ENCODE measurements at places on chromosomes 2 and 18.
A peak's percentile ranks its signal among the peaks of the same experiment; 100 is the strongest.

DNA sequence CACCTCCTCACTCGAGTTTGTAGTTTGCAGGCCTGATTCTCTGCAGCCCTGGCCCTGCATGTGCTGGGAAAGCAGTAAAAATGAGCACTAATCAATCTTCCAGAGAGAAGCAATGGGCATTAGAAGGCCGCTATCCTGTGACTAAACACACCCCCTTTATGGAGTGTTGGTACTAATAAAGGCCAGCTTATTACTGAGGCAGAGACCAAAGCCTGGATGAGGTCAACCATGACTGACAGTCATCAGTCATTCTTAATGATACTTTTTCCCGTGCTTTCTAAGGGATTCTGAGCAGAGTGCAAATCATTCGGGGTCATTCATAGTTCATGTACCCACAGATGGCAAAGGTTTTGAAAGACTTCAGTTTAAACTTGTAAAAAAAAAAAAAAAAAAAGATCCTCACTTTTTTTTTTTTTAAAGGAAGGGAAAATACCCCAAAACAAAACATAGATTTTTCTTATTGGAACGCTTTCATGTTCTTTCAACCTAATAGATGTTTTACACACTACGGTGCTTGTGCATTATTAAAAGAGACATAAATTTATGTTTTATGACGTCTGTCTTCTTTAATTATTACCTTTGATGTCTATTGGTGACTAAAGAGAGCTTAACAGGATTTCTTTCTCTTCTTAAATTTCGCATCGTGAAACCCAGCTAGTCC is 13.2 kb downstream of the TSHZ1 start:
- no peak for DNase-seq

DNA sequence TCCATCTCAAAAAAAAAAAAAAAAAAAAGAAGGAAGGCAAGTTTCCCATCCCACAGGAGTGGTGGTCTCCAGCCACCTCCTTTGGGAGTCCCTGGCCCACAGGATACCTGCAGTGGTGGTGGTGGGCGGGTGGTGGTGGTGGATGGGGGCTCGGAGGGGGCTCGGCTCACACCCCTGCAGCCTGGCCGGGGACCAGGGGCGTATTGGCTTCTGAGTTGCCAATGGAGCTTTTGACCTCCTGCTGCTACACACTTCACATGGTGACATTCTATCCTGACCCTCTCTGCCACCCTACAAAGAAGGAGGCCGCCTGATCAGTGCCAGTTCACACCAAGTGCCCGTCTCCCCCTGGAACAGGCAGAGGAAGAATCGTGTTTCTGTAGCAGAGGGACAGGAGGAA is 119.6 kb downstream of the NFATC1 start:
- DNase-seq = no peak

GRCh38 chr2:145258903-145259579 is 739.1 kb upstream of the ZEB2 start:
- DNase-seq = no peak

- DNase-seq = no peak
Measured at GRCh38 chr2:217972490-217972889, 30.3 kb downstream of the TNS1 start.

- DNase-seq = no peak
Measured at GRCh38 chr2:143422681-143423080, 293.5 kb downstream of the ARHGAP15 start.

- no peak for DNase-seq
Measured at GRCh38 chr2:81194581-81194980, 890.0 kb upstream of the LRRTM1 start.

- DNase-seq = no peak
Measured at GRCh38 chr18:28193177-28193778, 16.3 kb upstream of the CDH2 start.

GRCh38 chr2:55408918-55409868 is 10.5 kb downstream of the CCDC88A start:
- DNase-seq = no peak

DNA sequence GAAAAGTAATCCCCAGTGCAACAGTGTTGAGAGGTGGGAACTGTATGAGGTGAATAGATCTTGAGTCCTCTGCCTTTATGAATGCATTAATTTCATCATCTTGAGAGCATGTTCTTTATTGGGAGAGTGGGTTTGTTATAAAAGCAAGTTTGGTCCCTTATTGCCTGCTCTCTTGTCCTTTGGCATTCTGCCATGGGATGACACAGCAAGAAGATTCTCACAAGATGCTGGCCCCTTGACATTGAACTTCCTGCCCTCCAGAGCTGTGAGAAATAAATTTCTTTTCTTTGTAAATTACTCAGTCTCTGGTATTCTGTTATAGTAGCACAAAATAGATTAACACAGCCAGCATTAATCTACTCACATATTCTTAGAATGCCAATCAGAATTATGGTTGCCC is 108.6 kb downstream of the EHBP1 start:
- DNase-seq = no peak

- no peak for DNase-seq
Measured at GRCh38 chr2:37919631-37920032, 5.5 kb upstream of the RMDN2 start.

- DNase-seq = no peak
Measured at GRCh38 chr2:57962861-57963260, 83.7 kb upstream of the VRK2 start.

- DNase-seq = no peak
Measured at GRCh38 chr2:44825702-44826101, 115.8 kb upstream of the SIX3 start.

- DNase-seq = no peak
Measured at GRCh38 chr2:101830555-101830954, 133.0 kb downstream of the MAP4K4 start.

- no peak for DNase-seq
Measured at GRCh38 chr2:222739939-222740338, 68.5 kb downstream of the MOGAT1 start.

DNA sequence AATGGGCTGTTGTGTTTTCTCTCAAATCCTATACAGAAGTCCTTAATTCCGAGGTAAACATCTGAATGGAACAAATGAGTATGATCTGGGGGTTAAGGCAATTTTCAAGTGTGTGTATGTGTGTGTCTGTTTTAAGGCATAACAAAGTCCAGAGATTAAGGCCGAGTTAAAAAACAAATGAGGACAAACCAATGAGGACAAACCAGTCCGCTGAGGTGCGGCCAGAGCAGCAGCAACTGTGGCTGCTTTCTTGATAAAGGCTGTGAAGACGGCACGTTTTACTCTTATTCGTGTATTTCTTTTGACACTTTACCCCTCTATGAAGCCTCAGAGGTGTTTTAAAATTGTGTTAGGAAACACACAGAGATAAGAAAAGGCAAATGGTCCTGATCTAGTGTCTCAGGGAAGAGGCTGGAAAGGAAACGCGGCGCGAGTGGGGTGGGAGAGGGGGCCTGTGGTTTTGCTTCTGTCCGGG is 495 bp upstream of the GULP1 start:
- DNase-seq = no peak

DNA sequence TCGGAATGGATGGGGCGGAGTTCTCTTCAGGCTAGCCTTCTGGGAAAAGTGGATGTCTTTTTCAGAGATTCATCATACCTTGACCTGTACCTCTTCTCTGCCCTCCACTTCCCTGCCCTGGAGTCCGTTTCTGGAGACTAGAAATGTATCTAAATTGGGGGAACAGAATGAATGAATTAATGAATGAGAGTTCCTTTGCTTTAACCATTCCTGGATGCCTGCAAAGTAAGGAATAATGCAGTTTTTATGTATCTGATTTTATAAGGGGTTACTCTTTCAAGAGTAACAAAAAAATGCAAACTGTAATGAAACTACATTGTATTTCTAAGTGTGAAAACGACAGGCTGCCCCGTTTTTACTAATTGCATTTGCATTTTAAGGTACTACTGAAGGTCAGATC is 2.0 kb downstream of the SOWAHC start:
- DNase-seq = no peak

- no peak for DNase-seq
Measured at GRCh38 chr2:218658671-218659257, 659 bp downstream of the ZNF142 start.

- no peak for DNase-seq
Measured at GRCh38 chr18:6039055-6039454, 143.7 kb upstream of the TMEM200C start.

DNA sequence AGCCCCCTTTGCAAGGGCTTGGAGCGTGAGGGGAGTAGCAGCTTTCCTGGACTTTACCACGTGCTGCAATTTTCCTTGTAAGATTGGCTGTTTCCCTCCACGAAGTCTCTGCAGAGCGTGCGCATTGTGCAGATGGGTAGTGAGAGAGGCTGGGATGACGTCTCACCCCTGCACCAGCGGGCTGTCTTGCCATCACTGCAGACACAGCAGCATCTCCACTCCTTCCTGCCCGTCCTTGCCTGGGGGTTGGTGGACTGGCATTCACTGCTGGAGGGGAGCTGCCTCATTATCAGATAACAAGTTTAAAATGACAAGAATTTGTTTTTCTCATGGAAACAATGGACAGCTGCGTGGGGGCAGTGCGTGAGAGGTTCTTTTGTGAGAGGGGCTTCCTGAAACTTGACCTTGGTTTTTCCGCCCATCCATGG is 45.3 kb upstream of the HS6ST1 start:
- DNase-seq = no peak

DNA sequence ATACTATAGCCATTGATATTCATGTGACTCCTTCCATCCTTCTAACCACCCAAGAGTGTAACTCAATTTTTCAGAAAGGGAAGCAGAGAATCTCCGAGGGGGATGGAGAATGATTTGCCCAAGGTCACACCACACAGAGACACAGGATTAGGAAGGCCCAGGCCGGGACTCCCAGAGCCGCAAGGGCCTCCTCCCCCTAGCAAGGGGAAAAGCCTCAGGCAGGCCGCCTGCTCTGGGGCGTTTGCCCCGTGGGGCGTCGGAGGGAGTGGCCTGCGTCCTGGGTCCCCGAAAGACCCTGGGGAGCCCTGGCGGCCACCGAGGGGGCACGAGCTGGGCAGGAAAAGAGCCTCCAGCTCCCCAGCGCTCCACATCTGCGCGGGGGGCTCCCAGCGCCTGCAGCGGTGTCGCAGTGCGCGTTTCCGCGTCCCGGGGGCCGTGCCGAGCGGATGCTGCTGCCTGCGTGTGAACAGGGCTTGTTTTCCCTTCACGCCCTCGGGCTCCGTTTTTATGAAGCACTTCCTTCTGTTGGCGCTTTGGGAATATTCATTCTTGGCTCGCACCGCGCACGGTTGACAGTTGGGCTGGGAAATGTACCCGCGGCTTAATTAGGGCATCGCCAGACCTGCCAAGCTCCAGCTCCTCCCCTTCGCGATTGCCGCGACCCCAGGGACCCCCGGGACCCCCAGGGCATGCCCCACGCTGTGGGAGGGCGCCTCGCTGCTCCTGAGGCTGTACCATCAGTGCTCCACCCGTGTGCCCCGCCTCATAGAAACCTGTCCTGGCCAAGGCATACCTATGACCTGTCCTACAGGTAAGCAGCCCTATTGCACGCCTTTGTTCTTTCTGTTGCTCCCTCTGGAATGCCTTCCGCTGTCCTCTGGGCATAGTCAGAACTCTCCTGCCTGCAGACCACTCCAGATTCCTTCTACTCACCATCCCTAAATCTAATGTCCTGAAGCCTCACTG is 158.9 kb upstream of the GLI2 start:
- peak; percentile 42 for DNase-seq

DNA sequence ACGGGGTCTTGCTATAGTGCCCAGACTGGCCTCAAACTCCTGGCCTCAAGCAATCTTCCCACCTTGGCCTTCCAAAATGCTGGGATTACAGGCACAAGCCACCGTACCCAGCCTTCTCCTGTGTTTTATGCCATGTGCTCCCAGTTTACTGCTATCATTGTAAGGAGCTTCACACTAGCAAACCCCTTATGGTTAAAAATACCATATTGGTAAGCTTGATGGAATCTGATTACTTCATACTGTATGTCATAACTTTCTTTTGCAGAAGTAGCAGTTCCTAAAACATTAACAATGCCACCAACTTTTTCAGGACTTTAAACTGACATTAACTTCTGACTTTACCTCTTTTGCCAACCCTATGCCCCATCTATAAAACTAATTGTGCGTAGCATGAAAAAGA is 36.2 kb downstream of the HAT1 start:
- no peak for DNase-seq

GRCh38 chr2:38154395-38154794 is 78.4 kb upstream of the CYP1B1 start:
- DNase-seq = no peak

DNA sequence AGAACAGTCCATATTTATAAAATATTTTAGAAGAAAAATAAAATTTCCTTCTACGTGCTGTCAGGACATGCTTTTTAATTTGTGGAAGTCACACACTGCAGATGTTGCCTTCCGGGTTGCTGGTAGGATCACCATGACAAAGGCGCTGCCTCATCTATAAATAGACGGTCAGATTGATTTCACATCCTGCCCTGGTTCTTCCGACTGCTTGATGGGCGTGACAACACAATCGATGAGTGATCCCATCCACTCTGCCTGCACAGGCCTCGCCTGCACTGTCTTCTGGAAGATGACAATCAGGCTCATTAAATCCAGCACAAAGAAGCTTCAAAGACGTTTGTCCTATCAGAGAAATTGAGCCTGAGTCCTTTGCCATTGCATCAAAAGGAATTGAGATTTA is 318.9 kb upstream of the TRIB2 start:
- no peak for DNase-seq

DNA sequence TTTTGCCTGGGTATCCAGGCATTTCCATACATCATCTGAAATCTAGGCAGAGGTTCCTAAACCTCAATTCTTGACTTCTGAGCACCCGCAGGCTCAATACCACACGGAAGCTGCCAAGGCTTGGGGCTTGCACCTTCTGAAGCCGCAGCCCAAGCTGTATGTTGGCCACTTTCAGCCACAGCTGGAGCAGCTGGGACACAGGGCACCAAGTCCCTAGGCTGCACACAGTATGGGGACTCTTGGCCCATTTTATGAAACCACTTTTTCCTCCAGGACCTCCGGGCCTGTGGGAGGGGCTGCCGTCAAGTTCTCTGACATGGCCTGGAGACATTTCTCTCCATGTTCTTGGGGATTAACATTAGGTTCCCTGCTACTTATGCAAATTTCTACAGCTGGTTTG is 52.0 kb upstream of the POLE4 start:
- DNase-seq = no peak

DNA sequence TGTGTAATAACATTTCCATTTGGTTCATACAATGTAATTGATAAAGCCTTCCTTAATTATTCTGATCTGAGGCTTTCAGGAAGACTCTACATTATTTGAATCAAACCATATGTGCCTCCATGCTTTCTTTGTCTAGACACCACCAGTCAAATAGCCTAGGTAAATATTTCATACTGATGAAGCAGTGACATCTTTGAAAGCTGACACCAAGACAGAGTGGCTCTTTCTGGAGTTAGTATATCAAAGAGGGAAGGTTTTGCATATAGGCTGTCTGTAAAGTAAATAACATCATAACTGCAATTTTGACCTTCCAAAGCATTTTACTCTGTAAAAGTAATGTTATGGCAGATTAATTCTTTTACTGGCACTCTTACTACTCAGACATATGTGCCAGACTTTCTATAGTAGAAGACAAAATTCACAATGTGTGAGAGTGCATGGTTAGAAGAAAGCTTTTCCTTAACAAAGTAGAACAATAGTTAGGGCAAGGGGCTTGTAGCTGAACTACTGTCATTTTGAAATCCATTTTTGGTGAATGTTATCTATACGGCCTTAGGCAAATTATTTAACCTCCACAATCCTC is 177.3 kb downstream of the ERBB4 start:
- no peak for DNase-seq
